HFFc6 (cell line): ENCODE measurements at places on chromosomes 7 and 10. TPM values are rescaled to one million over a fixed set of nuclear protein-coding genes. Genes with fewer than 3 reads are reported as not detected.

GRCh38 chr10:5639066-5639465 lies 27.3 kb downstream of the ASB13 start:
- H3K27ac ChIP-seq, result no peak overlapping the region
- no peak overlapping the region for H3K4me3 ChIP-seq
- peaks cover 8% of the 10 kb centered on the region; the same call in 1 of the 2 replicates for H3K4me1 ChIP-seq
- H3K36me3 ChIP-seq, result peaks cover 11% of the 10 kb centered on the region
- H3K27me3 ChIP-seq, result peaks cover 11% of the 10 kb centered on the region

The MYO1G gene
- total RNA-seq, result not detected in 3 replicates

DNA sequence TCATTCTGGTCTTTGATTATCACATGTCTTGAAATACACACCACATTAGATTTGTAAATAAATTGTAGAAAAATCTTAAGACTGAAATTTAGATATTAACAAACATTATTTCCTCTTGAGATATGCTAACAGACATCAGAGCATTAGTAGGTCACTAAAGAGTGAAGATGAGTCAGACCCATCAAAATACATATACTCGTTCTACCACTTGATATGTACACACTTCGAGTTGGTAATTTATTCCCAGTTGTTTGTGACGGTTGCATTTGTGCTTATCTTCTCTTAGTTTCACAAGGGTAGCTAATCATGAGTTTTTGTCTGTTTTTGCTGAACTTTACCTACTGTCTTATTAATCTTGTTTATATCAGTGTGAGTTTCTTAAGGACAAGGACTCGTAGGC lies 383.4 kb downstream of the AUTS2 start:
- no peaks in the 10 kb centered on the region; the same call in 1 of the 2 replicates for H3K36me3 ChIP-seq
- no peaks in the 10 kb centered on the region for H3K4me1 ChIP-seq
- DNase-seq, result no peak
- H3K4me3 ChIP-seq, result no peak overlapping the region

DNA sequence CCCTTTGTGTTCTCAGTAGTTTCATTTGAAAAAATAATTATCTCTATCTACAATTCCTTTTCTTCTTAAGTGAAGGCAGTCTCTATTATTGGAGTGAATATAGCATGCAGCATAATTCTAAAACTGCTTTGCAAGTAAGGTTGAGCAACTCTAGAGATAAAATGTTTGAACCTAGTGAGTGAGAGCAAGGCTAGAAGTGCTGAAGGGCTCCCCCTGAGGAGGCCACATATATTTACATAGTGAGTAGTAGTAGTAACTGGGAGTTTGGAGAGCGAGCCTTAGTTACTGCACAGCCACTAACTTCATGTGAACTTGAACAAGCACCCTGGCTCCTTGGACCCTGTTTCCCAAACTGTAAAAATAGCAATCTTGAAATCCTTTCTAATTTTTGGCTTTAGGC lies 141.5 kb upstream of the DKK1 start:
- H3K27me3 ChIP-seq, result peaks cover 4% of the 10 kb centered on the region
- H3K27ac ChIP-seq, result no peak overlapping the region
- H3K4me3 ChIP-seq, result no peak overlapping the region
- DNase-seq, result no peak

The ACTR3C gene
- not detected in 3 replicates for total RNA-seq

GRCh38 chr10:13158401-13158800 lies 3.0 kb upstream of the MCM10 start:
- H3K4me1 ChIP-seq, result peaks cover 26% of the 10 kb centered on the region
- H3K27me3 ChIP-seq, result no peaks in the 10 kb centered on the region; the same call in none of the 2 replicates
- H3K36me3 ChIP-seq, result no peaks in the 10 kb centered on the region; the same call in 1 of the 2 replicates
- no peak for DNase-seq
- peak overlapping the region; percentile 57; the same call in 1 of the 2 replicates for H3K4me3 ChIP-seq

GRCh38 chr7:155003092-155003375 lies at the start of gene PAXIP1:
Gene PAXIP1, minus strand, starts transcription at chr7:155003124. Its CDS starts 195 bp downstream, at chr7:155002929.
- peak within 1 kb of the TSS; percentile 96 for H3K4me3 ChIP-seq
- peaks cover 11% of the 10 kb centered on the region for H3K4me1 ChIP-seq
- H3K27me3 ChIP-seq, result no peaks in the 10 kb centered on the region

GRCh38 chr10:34097682-34098081 lies 717.4 kb downstream of the PARD3 start:
- peaks cover 18% of the 10 kb centered on the region for H3K4me1 ChIP-seq
- peaks cover 10% of the 10 kb centered on the region for H3K27me3 ChIP-seq
- DNase-seq, result no peak
- H3K4me3 ChIP-seq, result no peak overlapping the region
- H3K36me3 ChIP-seq, result no peaks in the 10 kb centered on the region
- no peak overlapping the region for H3K27ac ChIP-seq

The CYP3A5 gene
- total RNA-seq, result 0.50 to 1.4 TPM (median 1.1 TPM) in 3 replicates

DNA sequence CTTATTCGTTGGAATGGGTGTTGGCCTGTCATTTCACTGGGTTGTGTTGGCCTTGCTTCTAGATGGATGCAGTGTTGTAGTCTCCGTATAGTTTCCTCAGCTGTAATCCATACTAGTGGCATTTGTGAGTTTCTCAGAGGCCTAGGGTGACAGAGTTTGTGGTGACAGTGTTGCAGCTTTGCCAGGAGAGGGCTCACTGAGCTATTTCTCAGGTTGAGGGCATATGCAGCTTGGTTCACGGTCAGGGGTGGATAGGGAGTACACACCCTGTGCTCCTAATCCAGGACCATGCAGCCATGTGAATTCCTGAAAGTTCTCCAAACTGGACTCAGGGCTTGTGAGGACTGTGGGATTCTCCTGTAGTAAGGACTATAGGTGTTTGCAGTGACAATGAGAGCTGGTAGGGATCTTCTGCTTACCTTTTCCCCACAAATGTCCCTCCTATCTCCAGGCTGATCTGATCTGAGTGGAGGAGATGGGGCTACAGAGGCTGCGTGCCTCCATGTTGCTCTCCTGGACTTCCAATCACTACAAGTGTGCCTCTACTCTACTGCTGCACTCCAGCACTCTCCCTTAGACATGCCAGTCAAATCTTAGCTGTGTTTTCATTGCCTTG lies 229.0 kb downstream of the STK31 start:
- H3K36me3 ChIP-seq, result no peaks in the 10 kb centered on the region
- peak; percentile 3 for DNase-seq
- no peak overlapping the region for H3K27ac ChIP-seq
- no peaks in the 10 kb centered on the region for H3K4me1 ChIP-seq

- no peak for DNase-seq
- H3K4me1 ChIP-seq, result no peaks in the 10 kb centered on the region
- no peak overlapping the region for H3K4me3 ChIP-seq
- peaks cover 10% of the 10 kb centered on the region for H3K27me3 ChIP-seq
- no peak overlapping the region for H3K27ac ChIP-seq
These were observed 16.0 kb upstream of the PRSS1 start for GRCh38 chr7:142733271-142733670.

DNA sequence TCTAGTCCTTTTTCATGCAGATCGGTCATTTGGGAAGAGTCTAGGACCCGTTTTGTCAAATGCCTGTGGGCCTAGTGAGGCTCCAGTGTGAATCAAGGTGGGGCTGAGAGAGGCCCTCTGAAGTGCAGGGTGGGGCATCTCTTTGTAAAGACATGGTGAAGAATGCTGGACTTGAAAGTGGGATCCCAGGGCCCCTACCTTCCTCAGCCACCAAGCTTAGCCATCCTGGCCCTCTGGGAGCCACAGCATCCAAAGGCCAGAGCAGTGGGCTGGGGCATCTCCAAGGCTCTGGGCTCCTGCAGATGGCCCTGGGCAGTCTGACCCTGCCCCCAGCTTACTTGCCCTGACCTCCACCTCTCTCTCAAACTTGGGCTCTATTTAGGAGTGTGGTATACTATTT lies 78.5 kb downstream of the ADCY1 start:
- H3K4me3 ChIP-seq, result no peak overlapping the region
- DNase-seq, result no peak
- peaks cover 20% of the 10 kb centered on the region for H3K27me3 ChIP-seq
- no peaks in the 10 kb centered on the region for H3K36me3 ChIP-seq

The SPDYE6 gene
- total RNA-seq, result not detected in 3 replicates

- H3K4me3 ChIP-seq, result 0 out of 2 replicates have a peak overlapping the region, but pooled peaks have one; percentile 39
- peak; percentile 52 for DNase-seq
- no peaks in the 10 kb centered on the region; the same call in 1 of the 2 replicates for H3K27me3 ChIP-seq
- H3K4me1 ChIP-seq, result peaks cover 21% of the 10 kb centered on the region
These were observed 65.1 kb downstream of the MGMT start for GRCh38 chr10:129531969-129532660.

- H3K27me3 ChIP-seq, result peaks cover 3% of the 10 kb centered on the region; the same call in 1 of the 2 replicates
- no peak overlapping the region for H3K27ac ChIP-seq
- no peak overlapping the region for H3K4me3 ChIP-seq
These were observed 43.2 kb downstream of the PNLIPRP3 start for GRCh38 chr10:116470768-116471415.

DNA sequence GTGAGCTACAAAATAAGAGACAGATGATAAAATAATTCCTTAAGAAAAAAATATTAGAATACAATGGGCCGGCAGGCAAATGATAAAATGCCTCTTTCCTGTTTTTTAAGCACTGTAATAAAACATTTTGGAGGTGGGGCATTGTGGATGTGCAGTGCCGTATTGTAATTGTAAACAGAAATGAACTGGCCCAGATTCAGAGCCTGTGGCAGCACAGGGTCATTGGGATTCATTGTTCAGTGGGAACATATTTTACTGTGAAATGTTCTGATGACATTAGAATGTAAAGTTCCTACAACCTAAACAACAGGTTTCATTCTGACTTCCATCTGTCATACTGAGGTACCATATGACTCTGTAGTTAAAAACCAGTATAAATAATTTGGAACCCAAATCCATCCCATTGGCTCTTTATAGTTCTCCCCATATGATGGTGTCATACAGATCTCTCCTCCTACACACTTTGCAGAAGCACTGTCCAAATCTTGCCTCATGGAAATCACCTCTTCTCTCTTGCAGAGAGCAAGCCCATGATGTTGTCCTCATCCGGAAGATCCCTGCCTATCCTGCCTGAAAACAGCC lies 264.6 kb downstream of the WDR37 start:
- H3K4me3 ChIP-seq, result no peak overlapping the region
- DNase-seq, result no peak
- H3K4me1 ChIP-seq, result no peaks in the 10 kb centered on the region
- H3K36me3 ChIP-seq, result no peaks in the 10 kb centered on the region
- H3K27me3 ChIP-seq, result no peaks in the 10 kb centered on the region; the same call in none of the 2 replicates

The IGF2BP3 gene
- total RNA-seq, result 25.4 to 31.9 TPM (median 30.9 TPM) in 3 replicates

The EFCAB10 gene
- not detected in 2 replicates for total RNA-seq

The TMEM270 gene
- total RNA-seq, result not detected in 3 replicates

- H3K4me1 ChIP-seq, result peaks cover 55% of the 10 kb centered on the region
- peak; percentile 30 for DNase-seq
- peak overlapping the region; percentile 77 for H3K27ac ChIP-seq
- H3K36me3 ChIP-seq, result no peaks in the 10 kb centered on the region
These were observed 613 bp downstream of the USP6NL start for GRCh38 chr10:11610826-11611247.

The LEP gene
- total RNA-seq, result not detected in 3 replicates

DNA sequence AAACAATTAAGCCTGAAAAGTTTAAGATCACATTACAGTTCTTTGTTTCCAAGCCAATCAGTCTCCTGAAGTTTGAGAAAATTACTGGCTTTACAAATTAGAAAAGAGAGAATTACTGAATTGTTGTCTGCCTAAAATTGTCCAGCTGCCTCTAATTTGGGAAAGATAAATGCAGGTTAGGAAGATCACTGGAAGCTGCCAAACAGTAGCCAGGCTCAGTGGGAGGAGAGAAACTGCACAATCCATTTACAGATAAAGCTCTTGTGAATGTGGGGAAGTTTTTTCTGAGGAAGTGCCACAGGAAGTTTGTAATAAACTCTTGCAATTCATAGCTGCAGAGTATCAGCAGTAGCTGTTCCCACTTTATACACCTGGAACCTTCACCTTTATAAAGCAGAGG lies 100.7 kb downstream of the IQUB start:
- no peak overlapping the region for H3K4me3 ChIP-seq
- H3K27me3 ChIP-seq, result no peaks in the 10 kb centered on the region
- DNase-seq, result no peak
- no peaks in the 10 kb centered on the region for H3K36me3 ChIP-seq
- H3K4me1 ChIP-seq, result no peaks in the 10 kb centered on the region
- H3K27ac ChIP-seq, result no peak overlapping the region

The SEM1 gene
- total RNA-seq, result 62.3 to 89.6 TPM (median 87.7 TPM) in 3 replicates

The PDGFA gene
- total RNA-seq, result 8.1 to 8.7 TPM (median 8.6 TPM) in 3 replicates

GRCh38 chr7:27192546-27193334 lies 7.2 kb downstream of the HOXA13 start:
- peaks cover 3% of the 10 kb centered on the region for H3K27me3 ChIP-seq
- peaks cover 78% of the 10 kb centered on the region for H3K4me1 ChIP-seq
- peak overlapping the region; percentile 97 for H3K27ac ChIP-seq
- DNase-seq, result peak; percentile 73

DNA sequence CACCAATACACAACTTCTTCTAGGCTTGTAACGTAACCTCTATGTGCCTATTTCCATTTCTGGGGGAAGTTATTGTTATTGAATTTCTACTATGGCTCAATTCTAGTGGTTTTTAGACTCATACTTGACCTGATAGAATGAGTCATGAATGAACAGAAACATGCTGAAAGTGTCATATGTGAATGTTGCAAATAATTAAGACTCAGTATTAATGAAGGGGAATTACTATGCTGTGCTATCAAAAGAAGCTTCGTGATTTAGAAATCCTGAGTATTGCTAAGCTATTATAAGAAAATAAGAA lies 135.1 kb upstream of the ZWINT start:
- no peaks in the 10 kb centered on the region for H3K36me3 ChIP-seq
- H3K4me1 ChIP-seq, result no peaks in the 10 kb centered on the region
- H3K4me3 ChIP-seq, result no peak overlapping the region
- no peak overlapping the region for H3K27ac ChIP-seq
- no peaks in the 10 kb centered on the region for H3K27me3 ChIP-seq

GRCh38 chr10:4384245-4384644 lies 441.8 kb upstream of the AKR1E2 start:
- H3K4me3 ChIP-seq, result no peak overlapping the region
- no peak overlapping the region for H3K27ac ChIP-seq
- DNase-seq, result no peak

DNA sequence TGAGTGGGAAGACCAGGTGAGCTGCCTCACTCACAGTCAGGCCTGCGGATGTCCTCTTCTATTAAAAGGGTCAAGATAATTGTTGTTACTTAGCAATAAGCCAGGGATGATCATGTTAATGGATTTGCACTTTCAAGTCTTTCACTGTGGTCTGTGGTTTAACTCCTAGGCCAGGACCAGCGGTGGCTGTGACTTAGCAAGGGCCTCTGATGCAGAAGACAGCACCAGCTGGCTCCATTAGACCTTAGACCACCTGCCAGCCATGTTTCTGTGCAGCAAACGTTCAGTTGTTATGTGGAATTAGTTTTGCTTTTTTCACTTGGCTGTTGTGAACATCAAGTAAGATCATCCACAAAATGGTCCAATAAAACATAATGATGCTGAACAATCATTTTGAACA lies 537.3 kb downstream of the TNS3 start:
- DNase-seq, result no peak
- no peak overlapping the region for H3K27ac ChIP-seq
- H3K27me3 ChIP-seq, result peaks cover 12% of the 10 kb centered on the region
- peaks cover 20% of the 10 kb centered on the region for H3K4me1 ChIP-seq
- H3K36me3 ChIP-seq, result no peaks in the 10 kb centered on the region

DNA sequence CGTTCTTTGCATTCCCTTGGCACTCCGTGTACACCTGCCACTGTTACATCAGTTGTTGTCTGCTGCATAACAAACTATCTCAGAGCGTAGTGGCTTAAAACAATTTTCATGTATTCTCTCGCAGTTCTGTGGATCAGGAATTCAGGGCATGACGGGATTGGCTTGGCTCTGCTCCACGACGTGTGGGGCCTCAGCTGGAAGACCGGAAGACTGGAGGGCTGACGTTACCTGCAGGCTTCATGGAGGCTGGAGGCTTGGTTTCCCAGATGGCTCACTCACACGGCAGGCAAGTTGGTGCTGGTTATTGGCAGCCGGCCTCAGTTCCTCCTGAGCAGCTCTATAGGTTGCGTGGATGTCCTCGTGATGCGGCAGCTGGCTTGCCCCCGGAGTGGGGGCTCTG lies 25.5 kb downstream of the NYAP1 start:
- H3K27ac ChIP-seq, result peak overlapping the region; percentile 69
- no peak overlapping the region for H3K4me3 ChIP-seq
- H3K4me1 ChIP-seq, result peaks cover 9% of the 10 kb centered on the region

The CHCHD3 gene
- total RNA-seq, result 53.9 to 67.8 TPM (median 62.7 TPM) in 3 replicates

The ABCB1 gene
- 5.4 to 9.3 TPM (median 7.4 TPM) in 3 replicates for total RNA-seq
